ENCODE measurements at places on chromosomes 7 and 10.

DNA sequence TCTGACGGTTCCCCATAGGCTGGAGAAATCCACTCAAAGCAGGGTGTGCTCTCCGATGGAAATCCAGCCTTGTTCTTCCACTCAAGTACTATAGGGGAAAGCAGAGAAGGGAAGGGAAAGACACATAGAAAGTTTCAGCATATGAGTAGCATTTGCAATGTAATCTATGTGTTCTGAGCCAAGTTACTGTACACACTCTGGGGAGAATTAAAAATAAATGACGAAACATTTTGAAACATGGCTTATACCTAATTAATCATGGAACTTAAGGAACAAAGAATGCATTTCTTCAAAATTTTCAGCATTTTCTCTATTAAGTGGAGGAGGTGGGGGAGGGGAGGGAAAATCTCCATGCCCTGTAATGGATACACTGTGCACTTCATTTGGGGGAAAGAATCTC, 198.1 kb upstream of the HABP2 start:
- no peak for DNase-seq

- no peak for DNase-seq
Measured at GRCh38 chr7:69349291-69349690, 249.0 kb upstream of the AUTS2 start.

- no peak for DNase-seq
Measured at GRCh38 chr10:103637927-103638557, 144.5 kb downstream of the NEURL1 start.

DNA sequence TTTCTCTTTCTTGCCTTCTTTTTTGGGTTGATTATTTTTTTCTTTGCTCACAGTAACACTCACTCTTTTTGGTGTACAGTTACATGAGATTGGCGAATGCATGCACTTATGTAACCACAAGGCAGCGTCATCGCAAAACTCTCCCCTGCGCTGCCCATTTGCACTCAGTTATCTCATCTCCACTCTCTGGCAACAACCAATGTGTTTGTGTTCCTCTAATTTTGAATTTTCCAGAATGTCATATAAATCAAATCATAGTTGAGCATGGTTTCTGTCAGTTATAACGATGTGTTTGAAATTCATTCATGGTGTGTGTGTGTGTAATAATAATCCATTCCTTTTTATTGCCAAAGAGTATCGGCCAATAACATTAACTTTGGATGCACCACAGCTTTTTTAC, 23.0 kb upstream of the IGFBP3 start:
- DNase-seq: no peak

GRCh38 chr10:79185796-79186374, 117.1 kb downstream of the ZMIZ1 start:
- DNase-seq: no peak

DNA sequence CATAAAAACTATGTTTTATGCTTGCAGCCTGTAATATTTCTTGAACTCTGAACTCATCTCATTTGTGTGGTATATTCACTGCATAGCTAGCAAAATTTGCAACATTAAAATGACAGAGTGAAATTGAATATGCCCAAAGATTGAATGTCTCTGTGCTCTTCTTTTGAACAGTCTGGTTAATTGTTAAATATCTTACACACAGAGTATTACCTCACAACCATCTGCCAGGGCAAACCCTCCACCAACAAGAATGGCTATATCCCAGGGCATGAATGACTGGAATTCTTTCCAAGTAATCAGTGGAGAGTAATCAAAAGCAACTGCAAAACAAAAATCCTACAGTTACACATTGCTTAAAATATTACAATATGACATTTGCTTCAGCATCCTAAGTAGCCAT, 76.9 kb downstream of the SLC13A1 start:
- no peak for DNase-seq

DNA sequence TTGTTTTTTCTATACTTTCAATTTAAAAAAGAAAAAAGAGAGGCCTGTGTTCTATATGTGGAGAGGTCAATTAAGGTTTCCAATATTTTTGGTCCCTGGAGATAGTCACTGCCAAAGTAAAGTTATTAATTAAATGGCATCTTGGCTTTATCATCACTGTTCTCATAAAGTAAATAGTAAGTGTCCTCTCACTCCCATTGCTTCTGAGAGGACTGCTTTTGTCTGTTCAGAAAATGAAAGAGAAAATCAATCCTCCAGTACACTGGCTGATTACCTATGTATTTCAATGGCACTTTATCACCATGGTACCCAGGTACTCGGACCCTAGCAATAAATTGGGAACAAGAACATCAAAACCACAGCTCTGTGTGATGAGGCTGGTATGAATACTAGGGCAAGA, 94.0 kb downstream of the RNLS start:
- no peak for DNase-seq

DNA sequence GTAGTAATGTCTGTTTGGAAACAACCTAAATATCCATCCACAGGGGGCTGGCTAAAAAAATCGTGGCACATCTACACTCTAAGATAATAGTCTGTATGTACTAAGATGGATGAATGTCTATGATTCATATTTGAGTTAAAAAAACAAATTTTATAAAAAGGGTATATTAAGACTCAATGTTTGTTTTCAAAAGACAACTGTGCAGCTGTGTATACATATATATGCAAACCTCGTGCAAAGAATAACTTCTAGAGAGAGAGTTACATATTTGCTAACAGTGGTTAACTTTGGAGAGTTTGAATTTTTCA, 323.5 kb downstream of the PLXNA4 start:
- DNase-seq: no peak

DNA sequence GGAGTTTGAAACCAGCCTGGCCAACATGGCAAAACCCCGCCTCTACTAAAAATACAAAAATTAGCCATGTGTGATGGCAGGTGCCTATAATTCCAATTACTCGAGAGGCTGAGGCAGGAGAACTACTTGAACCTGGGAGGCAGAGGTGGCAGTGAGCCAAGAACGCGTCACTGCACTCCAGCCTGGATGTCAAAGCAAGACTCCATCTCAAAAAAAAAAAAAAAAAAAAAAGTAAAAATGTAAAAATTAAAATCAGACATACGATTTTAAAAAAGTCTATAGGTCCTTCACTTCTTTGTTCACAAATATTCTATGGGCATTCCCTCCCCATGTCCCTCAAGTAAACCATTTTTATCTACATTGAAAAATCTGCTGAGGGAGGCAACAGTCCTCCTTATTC, 34.9 kb upstream of the TLL2 start:
- DNase-seq: no peak

DNA sequence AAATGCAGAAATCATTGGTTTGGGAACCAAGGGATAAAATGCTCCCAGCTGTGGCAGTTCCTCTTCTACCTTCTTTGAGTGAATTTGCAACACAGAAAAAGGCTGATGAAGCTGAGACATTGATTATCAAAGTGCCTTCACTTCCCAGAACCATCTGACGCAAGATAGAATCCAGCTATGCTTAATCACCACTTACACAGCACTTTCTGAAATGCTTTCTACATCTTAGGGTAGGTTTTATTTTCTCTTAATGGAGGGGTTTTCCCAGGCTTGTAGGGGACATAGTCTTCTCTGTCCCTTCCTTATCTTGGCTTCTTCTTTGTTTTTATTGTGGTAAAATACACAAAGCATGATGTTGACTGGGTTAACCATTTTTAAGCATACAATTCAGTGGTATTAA, 332.6 kb upstream of the ZNF32 start:
- no peak for DNase-seq

DNA sequence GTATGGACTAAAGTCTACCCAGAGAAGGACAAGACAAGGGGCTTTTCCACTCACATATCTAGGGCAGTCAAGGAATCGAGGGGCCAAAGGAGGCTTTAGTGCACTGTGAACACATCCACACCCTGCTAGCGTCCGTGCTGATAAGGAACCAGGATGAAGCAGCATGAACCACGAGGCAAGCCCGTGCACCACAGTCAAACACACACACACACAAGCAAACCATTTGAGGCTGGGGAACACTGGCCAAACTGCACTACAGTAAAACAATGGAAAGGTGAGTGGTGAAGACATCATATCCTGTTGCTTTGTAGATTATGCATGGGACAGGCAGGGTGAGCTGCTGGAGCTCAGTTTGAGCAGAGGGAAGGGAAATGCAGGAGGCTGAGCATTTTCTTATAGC, 177.4 kb upstream of the CDCA7L start:
- no peak for DNase-seq

- DNase-seq: no peak
Measured at GRCh38 chr7:92722541-92722940, 113.8 kb downstream of the CDK6 start.

DNA sequence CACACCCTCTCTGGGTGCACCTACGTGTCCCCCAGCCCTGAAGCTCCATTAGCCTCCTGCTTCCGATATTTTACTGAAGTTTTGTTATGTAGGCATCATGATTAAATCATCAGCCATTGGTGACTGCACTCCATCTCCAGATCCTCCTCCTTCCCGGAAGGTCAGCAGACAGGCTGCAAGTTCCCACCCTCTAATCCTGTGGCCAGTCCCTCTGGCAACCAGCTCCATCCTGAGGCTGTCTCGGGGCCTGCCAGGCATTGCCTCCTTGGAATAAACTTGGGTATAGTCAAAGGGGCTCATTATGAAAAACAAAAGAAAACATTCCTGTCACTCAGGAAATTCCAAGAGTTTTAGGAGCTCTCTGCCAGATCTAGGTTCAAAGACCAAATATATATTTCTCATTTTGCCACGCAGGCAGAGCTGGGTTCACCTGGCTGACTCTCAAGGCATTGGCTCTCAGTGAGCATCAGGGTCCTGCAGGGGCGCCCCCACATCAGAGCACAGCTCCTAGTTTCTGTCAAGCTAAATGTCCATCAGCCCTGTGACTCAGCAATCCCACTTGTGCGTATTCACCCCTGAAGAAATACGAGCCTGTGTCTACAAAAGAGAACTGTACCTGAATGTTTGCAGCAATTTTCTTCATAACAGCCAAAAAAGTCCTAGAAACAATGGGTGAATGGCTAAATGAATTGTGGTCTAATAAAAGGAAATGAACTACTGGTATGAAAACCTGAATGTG, 27.4 kb upstream of the TMEM72 start:
- no peak for DNase-seq

DNA sequence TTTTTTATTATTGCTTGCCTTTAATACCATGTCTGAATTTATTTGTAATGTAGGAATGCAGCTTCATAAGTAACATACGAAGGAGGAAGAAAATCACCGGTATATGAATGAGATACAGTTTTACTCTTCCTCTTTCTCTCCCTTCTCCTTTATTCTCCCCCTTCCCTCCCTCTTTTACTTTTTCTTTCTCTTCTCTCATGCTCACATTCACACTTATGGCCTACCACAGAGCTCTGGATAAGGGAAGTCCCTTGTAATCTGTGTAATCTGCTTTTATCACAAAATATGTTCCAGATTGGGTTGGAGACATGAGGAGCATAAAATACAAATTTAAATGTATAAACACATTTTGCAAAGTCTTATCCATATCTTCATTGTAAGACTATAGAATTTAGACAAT, 59.4 kb downstream of the MDFIC start:
- DNase-seq: no peak

DNA sequence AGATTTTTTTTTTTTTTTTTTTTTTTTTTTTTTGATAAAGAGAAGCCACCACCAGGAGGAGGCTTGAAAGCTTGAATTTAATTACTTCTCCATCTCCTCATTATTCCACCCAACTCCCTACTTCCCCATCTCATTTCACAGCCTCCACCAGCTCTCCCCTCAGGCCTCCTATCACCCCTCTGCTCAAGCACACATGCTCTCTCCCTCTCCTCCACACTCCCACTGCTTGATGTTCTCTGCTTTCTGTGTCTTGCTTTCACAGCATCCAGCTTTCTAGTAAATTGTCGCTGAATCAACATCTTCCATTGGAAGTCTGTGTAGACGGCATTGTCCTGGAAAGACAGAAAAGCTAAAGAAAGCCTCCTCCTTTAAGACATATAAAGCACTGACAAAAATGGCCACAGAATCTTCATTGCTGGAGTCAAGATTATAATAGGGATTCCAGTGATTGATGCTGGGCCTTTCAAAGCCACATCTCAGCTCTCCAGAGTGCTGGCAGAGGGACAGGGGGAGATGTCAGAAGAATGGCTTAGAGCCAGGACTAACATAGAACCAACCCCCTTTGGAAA, 58.3 kb downstream of the DOCK4 start:
- DNase-seq: no peak

DNA sequence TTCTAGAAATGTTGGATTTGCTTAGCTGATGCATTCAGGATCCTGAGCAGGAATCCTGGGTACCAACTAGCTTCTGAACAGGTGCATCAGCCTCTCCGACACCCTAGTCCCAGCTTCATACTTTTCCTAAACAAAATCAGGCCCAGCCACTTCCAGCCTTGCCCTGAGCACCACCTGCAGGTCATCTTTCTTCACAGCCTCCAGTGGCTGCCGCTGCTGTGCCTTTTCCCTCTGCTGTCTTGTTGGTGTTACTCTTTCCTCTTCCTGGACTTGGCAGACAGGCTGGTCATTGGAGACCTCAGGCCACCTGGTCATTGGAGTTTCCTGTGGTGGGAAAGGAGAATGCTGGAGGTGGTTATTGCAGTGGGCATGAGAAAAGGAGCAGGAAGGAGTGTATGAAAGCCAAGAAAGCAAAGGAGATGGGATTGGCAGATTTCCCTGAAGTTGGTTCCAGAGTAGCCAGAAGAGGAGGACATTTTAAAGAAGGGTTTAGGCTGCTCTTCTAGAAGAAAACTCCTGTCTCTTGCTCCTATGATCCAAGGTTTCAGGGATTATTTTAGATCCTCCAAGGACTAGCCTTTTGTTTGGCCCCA, 48.2 kb upstream of the NFKB2 start:
- DNase-seq: no peak

DNA sequence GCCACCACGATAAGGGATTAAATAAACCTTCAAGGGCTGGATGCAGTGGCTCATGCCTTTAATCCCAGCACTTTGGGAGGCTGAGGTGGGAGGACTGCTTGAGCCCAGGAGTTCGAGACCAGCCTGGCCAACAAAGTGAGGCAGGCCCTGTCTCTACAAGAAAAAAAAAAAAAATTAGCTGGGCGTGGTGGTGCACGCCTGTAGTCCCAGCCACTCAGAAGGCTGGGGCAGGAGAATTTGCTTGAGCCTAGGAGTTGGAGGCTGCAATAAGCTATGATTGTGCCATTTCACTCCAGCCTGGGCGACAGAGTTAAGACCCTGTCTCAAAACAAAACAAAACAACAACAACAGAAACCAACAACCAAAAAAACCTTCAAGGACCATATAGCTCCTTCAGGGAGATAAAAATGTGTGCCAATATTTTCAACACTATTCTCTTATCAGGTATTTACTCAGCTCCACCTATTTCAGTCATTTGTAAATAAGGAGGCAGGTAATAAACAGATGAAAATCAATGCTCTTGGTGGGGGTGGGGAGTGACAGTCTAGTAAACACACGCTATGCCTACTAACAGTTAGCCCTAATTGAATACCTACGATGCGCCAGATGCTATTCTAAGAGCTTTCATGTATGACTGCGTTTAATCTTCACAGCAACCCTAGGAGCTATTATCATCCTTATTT, 13.2 kb downstream of the BAIAP2L1 start:
- DNase-seq: no peak

DNA sequence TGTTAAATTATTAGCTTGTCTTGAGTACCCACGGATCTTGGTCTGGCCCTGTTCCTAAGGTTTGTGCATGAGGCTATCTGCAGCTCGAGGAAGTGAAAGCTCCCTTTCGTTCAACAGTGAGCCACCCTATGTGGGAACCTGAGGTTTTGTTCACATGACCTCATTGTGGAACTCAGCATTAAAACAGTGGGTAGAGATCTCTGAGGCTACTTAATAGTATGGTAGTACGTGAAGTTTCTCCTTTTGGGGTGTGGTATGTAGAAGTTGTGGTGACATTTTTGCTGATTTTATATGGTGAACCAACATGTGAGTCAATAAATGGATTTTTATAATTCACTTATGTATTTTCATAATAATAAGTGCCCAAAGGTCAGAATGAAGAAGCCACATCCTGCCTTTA, 252.7 kb upstream of the FERD3L start:
- no peak for DNase-seq

- DNase-seq: no peak
Measured at GRCh38 chr7:70678621-70679251, 453.2 kb upstream of the GALNT17 start.

All from stimulated activated CD4-positive, alpha-beta T cell treated with anti-CD3 and anti-CD28 coated beads, Interleukin-12 subunit alpha, Interleukin-12 subunit beta, amount 100 ng/mL, for 24 hours (primary cell).